ENCODE measurements at places on chromosomes 12 and 14.

GRCh38 chr14:52069307-52070050 lies 620 bp upstream of the NID2 start:
- no peak for DNase-seq

DNA sequence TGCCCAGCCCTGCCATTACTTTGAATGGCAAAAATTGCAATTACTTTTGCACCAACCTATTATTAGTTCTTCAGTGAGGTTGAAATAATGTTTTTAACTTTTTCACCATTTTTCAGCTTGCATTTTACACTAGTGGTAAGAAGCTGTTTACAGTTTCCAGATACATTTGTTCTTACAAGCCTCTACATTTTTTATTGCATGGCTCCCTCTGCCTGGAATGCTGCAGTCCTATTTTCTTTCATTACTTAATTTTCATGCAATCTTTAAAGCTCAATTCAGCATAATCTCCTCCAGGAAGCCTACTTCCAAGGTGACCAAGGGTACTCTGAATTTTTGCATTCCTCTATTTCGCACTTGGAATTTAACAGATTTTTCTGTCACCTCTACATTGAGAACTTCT lies 33.4 kb downstream of the CCER1 start:
- no peak for DNase-seq

DNA sequence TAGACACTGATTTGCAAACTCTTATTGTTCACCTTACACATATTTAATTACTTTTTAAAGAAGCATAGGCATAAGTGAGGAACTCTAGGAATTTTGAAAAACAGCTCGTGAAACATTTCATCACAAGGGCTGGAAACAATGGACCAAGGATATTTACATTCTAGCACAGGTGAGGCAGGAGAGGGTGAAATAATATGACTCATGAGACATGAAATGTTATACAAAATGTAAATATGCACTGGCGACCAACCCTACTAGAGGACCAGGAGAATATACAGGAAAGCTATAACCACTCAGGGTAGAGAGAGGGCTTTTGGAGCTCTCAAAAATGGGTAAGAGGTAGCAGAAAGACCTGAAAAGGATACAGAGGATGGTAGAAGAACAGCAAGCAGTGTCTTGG lies 115.3 kb downstream of the PTGER2 start:
- DNase-seq = no peak

- DNase-seq = no peak
These were observed 8.9 kb upstream of the ZNF410 start for GRCh38 chr14:73877790-73878189.

DNA sequence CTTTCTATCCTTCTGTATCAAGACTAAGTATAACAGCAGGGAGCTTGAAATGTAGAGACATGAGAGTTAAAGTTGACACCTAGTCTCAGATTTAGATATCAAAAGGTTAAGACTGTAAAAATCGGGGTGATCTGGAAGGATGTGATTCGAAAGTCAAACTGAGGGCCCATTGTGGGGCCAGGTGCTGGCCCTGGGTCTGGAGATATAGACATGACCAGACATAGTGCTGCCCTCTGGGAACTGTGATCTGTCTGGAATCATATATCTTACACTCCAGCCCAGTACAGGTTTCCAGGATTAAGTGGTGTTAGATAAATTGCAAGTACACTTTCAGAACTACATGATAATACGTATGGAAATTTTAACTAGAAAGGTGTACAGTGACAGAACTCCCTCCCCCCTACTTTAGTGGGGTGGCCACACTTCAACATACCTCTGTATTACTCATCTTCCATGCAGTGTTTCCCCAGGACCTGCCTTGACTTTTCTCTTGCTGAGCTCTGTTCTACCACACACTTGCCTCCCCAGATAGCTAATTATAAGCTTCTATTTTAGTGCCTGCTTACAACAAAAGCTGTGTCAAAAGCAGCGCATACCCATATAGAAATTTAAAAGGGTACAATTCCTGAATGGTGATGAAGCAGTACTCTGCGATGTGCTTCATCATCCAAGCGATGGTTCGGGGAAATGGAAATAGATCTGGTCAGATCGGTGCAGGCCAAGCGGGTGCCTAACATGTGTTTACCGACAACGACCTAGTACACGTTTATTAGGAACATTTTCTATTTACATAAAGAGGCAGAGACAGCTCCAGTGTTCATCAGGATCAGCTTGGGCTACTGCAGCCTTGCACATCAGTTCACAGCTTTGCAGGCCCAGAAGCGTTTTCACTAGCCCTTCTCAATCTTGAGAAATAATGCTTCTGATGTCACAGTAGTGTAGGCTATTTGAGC lies 68.7 kb downstream of the ARF6 start:
- DNase-seq = no peak

Measured in dorsolateral prefrontal cortex (tissue), 122 donors.